ENCODE measurements at places on chromosomes 1 and 21. TPM values are rescaled to one million over a fixed set of nuclear protein-coding genes. Genes with fewer than 3 reads are reported as not detected.

DNA sequence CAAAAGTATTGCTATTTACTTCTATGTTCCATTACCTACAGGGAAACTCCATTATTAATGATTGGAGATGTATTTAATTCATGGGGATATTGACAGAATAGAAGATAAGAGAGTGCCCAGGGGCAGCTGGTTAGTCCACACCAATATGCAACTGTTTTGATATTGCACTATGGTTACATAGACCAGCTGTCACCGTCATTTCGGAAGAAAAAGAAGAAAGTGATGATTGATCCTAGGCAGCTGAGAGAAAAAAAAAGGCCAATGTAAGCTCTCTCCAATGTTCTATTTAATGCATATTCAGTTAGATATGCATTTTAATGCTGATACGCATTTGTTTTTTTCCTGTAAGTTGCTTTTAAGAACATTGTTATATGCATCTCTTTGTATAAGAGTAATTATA lies 1367.2 kb downstream of the KCNT2 start:
- no peak for DNase-seq

GRCh38 chr1:167499664-167500101 lies 18.6 kb downstream of the CD247 start:
- DNase-seq = no peak

LCE1C gene
- total RNA-seq = not detected

GRCh38 chr1:3012456-3013291 lies 8.6 kb upstream of the ACTRT2 start:
- no peak for DNase-seq

DNA sequence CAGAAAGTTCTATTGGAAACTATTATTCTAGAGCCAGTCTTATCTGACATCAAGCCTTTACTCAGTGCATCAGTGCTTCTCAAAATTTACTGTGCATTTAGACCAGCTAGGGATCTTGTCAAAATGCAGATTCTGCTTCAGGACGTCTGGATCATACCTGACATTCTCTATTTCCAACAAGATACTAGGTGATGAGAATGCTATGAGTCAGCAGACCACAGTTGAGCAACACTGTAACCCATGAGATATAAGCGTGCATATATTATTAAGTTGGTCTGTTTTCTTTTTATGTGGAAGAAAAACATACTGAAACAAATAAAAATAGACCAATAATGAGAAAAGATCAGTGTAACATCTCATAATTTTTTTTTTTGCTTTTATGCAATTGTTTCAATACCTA lies 40.4 kb upstream of the KCNH1 start:
- DNase-seq = peak; percentile 18

DNA sequence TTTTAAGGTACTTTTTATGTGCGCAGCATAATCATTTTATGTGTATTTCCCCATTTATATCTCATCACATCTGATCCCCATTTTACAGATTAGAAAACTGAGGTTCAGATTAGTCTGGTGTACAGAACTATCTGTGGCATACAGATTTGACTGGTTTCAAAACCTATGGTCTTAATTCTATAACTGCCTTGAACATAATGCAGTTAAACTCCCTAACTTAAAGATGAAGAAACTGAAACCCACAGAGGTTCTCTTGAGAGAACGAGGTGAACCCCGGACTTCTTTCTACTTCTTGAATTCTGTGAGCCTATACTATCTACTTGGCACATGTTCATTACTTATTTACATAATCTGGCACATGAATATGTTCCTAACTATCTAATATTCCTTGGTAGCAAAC lies 479.1 kb downstream of the AGBL4 start:
- DNase-seq = no peak

MAN1C1 gene
- total RNA-seq = 1.5 TPM

DNA sequence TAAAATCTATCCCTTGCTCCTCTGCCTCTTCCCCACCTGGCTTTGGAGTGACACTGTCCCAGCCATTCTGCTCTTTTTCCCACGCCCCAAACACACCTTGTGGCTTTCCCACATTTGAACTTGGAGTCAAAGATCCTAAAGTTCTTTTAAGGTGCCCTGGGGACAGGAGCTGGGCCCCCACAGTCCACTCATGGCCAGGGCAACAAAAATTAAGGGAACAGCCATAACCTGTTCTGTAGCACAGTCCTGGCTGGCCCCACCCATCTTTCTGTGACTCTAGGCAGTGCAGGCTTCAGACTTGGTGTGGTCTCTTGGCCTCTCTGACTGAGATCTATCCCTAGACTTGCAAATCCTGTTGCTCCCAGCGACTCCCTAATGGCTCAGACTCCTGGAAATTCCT lies 143.0 kb upstream of the MAGI3 start:
- no peak for DNase-seq

GRCh38 chr1:59296358-59297256 lies at the start of gene FGGY:
Gene FGGY (plus strand): TSS chr1:59297094. CDS start chr1:59321550, 24,456 bp downstream.
- DNase-seq = peak; percentile 97

GRCh38 chr1:232382671-232383070 lies 247.3 kb downstream of the SIPA1L2 start:
- no peak for DNase-seq

DNA sequence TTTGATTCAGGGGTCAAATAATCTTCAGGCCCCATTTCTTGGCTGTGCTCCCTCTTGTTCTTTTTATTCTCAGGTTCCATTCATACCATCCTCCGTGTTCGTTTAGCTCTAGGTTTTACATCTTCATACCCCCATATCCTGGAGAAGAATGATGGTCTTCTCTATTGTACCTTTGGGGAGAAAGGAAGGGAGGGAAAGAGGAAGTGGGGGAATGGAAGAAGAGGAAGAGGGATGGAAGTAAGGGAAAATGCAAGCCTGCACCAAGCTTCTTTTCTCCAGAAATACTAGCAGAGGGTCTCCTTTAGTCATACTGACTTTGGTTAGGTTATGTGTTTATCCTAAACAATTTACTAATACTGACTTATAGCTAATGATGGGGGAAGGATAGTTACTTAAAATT lies 52.4 kb downstream of the FNBP1L start:
- no peak for DNase-seq

GRCh38 chr1:200894712-200895442 lies at the start of gene INAVA:
Gene INAVA (plus strand): TSS chr1:200894900. CDS start chr1:200898401, 3,501 bp downstream.
- no peak for DNase-seq

- DNase-seq = no peak
Measured at GRCh38 chr1:159181328-159182024, 10.1 kb downstream of the CADM3 start.

- no peak for DNase-seq
Measured at GRCh38 chr1:171140956-171141687, 44.0 kb upstream of the FMO2 start.

DNA sequence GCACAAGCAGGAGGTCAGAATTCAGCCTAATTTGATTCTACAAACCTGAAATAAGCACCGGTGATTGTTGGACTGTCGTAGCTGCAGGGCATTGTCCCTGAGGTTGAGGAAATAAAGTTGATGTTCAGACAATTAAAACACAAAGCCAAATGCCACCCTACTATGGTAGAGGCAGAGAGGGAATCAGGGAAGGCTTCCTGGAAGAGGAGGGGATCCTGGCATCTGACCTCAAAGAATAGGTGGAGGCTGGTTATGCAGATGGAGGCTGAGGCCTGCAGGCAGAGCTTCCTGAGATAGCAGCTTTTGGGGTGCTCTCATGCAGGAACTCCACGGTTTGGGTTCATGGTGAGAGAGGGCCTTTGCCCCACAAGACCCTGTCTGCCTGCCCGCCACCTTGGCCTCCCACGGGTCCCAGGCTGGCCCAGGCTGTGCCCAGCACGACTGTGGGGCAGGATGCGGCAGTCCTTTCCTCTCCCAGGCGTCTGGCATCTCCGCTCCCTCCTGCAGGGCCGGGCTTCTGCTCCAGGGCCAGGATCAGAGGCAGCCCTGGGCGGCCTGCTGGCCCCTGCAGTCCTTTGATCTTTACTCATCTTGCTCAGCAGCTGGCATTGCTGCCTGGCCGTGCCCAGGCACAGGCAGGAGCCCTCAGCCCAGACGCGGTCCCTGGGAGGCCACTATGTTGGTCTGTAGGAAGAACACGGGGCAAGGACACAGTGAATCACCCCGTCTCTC lies 134.1 kb upstream of the VAMP3 start:
- DNase-seq = no peak

NPHS2 gene
- total RNA-seq = not detected

KCNA10 gene
- not detected for total RNA-seq

GRCh38 chr1:154726896-154727753 lies 119.1 kb upstream of the ADAR start:
- no peak for DNase-seq

DNA sequence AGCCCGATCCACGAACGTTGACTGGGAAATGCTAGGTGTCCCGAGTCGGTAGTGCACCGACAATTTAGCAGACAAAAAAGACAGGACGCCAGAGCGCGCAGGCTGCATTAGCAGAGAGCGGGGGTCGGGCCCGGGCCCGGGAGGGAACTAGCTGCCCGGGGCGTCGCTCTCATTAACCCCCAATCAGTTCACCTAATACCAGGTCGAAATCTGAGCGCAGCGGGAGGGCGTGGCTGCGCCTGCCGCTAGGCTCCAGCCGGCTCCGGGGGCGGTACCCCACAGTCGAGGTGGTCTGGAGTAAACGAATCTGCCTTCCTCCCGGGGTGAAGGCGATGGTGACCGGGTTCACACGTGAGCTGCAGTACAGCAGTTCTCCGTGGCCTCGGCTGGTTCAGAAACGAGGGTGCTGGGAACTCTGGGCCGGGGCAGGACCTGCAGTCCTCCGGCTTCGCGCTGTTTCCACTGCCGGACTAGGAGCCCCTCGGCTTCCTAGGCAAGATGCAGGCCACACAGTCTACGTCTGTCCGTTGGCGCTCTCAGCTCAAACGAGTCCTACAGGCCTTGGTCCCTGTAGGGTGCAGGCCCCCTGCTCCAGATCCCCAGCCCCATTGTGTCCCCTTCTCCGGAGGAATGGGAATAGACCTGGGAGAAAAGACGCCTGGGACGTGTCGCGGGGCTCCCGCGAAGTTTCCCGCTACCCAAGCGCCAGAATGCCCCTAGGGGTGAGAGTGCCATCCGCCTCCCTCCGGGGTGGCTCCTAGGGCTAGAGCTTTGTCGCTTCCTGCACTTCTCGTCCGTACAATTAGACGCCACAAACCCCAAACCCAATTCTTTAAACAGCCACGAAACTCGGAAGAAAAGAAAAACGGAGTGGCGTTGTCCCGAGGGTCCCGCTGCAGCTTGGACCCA lies 2.0 kb downstream of the GFI1 start:
- DNase-seq = no peak

RABGGTB gene
- total RNA-seq = 93.6 TPM

DNA sequence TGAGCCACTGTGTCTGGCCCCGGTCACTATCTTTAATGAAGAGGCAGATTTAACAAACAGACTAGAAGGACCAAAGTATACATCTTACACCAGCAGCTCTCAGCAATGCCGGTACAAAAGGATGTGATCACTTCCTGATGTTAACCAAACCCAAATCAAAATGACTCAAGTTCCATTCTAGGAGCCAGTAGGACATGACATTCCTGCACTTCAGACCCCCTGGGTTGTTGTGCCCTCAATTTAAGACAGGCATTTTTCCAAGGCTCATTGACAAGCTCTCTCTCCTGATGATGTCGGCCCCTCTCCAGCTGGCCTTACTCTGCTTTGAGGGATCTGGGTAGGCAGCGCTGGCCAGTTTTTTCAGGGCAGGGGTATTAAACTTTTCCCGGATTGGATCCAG lies 35.1 kb downstream of the YARS1 start:
- DNase-seq = peak; percentile 44

DNA sequence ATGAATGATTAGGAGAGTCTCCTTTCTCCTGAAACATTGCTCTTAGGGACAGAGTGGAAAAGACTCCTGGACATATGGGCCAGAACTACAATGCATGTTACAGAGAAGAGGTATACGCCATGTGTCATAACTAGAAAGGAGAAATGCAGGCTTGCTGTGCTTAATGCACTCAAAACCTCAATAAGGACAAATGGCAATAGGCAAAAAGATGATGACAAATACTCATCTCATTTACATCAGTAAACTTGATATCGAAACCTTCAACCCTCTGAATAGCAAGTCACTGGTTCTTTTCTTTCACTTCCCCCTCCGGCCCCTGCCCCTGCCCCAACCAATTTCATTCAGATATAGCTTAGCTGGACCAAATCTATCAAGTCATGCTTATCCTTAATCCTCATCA lies 1.9 kb upstream of the GPR88 start:
- no peak for DNase-seq

WNT9A gene
- total RNA-seq = 25.8 TPM

OR2AK2 gene
- not detected for total RNA-seq

DNA sequence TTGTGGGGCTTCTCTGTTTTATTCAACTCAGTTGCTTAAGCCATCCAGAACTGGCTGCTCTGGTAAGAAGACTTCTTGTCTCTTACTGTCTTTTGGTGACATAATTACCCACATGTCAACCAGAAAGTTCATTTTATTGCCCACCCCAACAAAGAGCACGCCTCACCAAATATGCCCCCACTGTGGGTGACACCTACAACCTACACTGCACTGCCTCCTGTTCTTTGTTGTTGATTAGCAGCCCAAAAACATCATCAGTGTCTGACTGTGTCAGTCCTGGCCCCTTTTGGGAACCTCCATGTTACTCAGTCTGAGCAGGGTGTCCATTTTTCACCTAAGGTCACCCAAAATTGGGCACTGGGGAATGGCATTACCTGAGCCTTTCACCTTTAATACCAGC lies 49.3 kb downstream of the ZNF678 start:
- no peak for DNase-seq

SNIP1 gene
- total RNA-seq = 5.1 TPM

GRCh38 chr1:51444534-51445192 lies 74.4 kb downstream of the EPS15 start:
- DNase-seq = no peak

TRIM58 gene
- not detected for total RNA-seq

DNA sequence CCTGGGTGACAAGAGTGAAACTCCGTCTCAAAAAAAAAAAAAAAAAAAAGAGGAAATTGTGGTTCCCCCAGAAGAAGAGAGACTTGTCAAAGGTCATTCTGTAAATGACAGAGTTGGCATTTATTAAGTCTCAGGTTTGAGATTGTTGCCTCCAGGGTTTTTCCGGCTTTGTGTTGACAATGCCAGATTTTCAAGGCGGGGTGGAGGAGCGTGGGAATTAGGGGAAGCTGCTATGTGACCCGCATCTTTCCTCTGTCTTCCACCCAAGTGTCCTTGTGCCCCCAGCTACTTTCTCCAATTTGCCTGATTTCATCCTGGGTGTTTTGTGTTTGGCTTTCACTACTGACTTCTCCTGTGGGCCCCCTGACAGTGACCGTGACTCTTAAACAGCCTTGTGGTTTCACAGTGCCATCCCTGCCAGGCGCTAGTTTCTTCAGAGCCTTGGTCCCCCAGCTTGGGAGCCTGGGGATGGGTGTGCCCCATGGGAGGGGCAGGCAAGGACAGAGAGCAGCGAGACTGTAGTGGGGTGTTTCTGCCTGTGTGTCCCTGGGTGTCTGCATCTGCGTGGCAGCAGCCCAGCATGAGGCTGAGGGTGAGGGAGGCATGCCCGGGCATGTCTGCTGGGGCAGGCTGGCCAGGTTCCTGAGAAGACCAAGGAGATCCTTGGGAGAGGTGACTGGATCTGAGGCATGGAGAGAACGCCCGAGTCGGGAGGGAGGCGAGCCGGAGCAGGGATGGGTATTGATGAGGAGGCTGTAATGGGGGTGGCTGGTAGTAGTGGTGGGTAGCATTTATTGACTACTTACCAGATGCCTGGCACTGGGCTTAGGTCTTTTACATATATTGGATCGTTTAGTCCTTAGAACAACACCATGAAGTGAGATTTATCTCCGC lies 46.3 kb downstream of the IER5 start:
- DNase-seq = peak; percentile 76

PRAMEF6 gene
- total RNA-seq = not detected
